ENCODE measurements at places on chromosomes 5 and 9.

GRCh38 chr5:33850100-33850594 is 41.6 kb downstream of the ADAMTS12 start:
- DNase-seq: no peak

DNA sequence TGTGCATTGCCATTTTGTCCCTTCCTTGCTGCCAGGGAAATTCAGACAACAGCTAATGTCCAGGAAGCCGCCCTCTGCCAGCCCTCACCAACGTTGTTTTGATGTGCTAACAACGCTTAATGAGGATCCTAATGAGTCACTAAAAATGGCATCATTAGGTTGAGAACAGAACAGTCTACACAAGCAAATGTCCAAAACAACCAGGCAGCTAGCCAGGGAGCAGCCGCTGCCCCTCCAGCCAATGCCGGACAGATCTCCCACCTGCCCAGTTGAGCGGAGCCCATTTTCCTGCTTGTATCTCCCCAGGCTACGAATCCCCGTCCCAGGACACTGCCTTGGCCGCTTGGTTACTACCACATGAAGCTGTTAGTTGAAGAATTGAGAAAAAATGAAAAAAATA is 40.4 kb upstream of the UNC5A start:
- DNase-seq: no peak

DNA sequence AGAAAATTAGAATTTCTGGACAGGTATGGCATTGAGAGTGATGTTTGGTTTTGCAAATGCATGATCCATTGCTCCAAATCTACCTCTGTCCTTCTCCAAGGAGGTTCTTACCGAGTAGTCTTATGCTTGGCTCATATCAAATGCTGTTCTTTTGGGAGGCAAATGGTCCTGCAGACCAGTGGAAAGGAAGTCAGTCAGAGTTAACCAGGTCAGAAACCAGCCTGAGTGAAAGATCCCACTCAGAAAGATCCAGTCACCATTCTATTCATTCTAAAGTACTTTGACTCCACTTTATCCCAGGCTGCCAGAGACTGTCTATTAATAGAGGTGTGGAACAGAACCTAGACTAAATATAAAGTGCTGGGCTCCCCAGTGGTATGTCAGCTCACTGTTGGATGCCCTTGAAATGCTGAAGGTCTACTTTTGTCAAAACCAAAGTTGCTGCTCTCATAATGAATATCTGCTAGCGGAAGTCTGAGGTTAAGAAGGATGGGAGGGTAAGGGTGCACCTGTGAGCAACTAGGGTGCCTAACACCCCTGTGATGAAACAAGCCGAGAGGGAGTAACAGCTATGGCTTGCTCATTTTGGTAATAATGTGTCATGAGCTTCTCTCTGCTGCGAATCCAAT is 302.2 kb downstream of the ZNF608 start:
- no peak for DNase-seq

DNA sequence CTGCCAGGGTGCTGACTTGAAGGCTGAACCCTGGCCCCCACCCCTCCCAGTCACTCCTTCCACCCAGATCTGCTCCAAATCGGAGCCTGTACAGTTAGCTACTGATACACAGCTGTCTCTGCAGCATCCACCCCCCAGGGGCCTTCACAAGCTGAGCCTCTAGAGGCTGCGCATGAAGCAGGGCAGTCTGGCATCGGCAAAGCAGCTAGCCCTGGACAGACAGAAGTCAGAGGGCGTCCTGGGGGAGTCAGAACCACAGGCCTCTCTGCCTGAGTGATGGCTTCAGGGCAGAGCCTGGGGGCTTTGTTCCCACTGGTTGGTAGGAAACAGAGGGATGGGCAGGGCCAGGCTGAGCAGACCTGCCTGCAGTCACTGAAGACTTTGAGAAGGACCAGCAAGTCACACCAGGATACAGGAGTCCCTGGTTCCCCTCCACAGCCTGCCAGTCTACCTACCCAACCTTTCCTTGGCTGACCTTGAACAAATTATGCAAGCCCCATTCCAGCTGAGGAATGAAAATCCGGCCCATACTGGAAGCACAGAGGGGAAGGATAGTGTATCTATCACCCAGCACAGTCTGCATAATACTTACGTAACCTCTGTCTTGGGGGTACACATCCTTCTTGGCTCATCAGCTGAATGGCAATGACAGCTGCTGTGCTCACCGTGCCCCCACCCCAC is 8.8 kb downstream of the VDAC1 start:
- DNase-seq: no peak

- no peak for DNase-seq
Measured at GRCh38 chr9:61665829-61666228, 476.0 kb downstream of the SPATA31A7 start.

- no peak for DNase-seq
Measured at GRCh38 chr5:154713615-154714125, 41.5 kb upstream of the LARP1 start.

DNA sequence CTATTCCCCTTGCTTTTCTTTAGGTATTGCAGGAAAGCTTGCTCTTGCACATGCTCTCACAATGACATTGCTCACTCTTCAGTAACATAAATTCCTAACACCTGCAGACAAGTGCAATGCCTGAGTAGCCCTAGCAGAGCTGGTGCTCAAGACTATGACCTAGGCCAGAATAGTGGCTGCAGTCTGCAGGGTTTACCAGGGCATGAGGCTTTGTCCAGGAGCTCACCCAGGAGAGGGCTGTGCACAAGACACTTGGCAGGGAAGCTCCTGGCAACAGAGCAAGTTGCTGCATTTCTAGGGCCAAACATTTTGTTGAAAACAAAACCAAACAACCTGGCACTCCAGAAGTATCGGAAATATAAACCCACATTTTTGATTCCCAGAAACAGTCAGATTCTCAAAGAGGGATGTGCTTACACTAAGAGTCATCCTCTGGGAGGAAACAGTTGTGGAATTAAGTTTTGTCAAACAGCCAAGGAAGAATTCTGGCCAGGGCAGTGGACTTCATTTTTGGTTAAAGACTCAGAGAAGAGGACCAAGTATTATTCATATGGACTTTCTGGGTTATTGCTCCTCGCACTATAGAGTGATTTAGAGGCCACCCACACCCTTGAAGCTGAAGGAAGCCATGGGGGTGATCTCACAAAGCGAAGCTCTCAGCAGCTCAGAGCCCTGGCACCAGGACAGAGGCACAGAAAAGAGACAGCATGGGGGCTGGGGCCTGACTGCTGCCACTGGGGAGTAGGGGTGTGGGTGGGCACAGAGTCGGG is 44.9 kb downstream of the MACROH2A1 start:
- no peak for DNase-seq

All from activated CD8-positive, alpha-beta memory T cell treated with anti-CD3 and anti-CD28 coated beads for 4 hours (primary cell).